ENCODE measurements at places on chromosomes 13 and 19. TPM values are rescaled to one million over a fixed set of nuclear protein-coding genes. Genes with fewer than 3 reads are reported as not detected.
A peak's percentile ranks its signal among the peaks of the same experiment; 100 is the strongest.

GRCh38 chr19:5293612-5294378 lies 46.8 kb downstream of the PTPRS start:
- no peaks in the 10 kb centered on the region for H3K27me3 ChIP-seq
- H3K4me1 ChIP-seq, result no peaks in the 10 kb centered on the region
- H3K4me3 ChIP-seq, result peak overlapping the region; percentile 87
- no peak for DNase-seq
- no peaks in the 10 kb centered on the region for H3K36me3 ChIP-seq
- peak overlapping the region; percentile 82 for H3K27ac ChIP-seq

DNA sequence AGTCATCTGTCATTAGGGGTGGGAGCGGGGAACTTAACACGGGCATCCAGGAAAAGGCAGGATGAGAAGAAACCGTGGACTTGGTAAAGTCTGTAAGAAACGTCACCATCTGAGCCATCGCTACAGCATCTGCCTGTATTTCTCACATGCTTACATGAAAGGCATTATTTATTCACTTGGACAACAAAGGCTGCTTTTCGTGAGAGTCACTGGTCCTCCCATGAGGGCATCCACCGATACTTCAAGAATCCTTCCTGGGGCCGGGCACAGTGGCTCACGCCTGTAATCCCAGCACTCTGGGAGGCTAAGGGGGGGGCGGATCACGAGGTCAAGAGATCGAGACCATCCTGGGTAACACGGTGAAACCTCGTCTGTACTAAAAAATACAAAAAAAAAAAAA lies 16.1 kb downstream of the ZNF446 start:
- no peaks in the 10 kb centered on the region for H3K27me3 ChIP-seq
- no peaks in the 10 kb centered on the region for H3K36me3 ChIP-seq
- no peak overlapping the region for H3K4me3 ChIP-seq
- no peaks in the 10 kb centered on the region for H3K4me1 ChIP-seq
- no peak overlapping the region for H3K27ac ChIP-seq

DNA sequence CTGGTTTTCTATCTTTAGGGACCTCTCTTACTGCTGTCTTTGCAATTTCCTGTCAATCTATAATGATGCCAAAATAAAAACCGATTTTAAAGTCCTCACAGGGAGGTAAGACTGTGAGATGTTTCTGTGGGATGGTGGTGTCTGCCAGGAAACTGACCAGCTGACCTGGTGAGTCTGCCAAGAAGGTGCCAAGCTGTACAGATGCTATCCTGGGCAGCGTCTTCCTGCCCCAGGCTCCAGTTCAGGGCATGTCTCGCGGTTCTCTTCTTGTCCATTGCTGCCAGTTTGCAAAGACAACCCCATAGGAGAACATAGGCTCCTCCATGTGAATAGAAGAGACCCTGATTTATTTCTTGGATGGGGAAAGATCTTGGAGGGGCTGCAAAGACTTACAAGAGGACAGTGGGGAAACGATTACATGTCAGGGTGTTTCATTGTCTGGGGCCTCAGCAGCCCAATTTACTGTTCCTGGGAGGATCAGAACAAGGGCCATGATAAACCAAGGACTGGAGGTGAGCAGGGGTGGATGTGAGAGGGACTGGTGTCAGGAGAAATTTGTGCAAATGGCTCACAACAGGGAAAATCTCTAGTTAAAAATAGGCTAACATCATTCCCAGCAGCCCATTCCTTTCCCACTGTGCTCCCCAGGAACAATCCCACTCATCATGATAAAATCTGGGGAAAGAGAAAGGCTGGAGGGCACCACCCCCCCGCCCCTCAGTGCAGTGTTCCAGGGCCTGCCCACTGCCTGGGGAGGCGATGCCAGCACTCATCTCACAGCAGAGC lies 42.7 kb upstream of the VSTM2B start:
- H3K36me3 ChIP-seq, result no peaks in the 10 kb centered on the region
- H3K4me1 ChIP-seq, result no peaks in the 10 kb centered on the region
- no peak for DNase-seq
- H3K27ac ChIP-seq, result no peak overlapping the region
- H3K4me3 ChIP-seq, result no peak overlapping the region
- no peaks in the 10 kb centered on the region for H3K27me3 ChIP-seq

DNA sequence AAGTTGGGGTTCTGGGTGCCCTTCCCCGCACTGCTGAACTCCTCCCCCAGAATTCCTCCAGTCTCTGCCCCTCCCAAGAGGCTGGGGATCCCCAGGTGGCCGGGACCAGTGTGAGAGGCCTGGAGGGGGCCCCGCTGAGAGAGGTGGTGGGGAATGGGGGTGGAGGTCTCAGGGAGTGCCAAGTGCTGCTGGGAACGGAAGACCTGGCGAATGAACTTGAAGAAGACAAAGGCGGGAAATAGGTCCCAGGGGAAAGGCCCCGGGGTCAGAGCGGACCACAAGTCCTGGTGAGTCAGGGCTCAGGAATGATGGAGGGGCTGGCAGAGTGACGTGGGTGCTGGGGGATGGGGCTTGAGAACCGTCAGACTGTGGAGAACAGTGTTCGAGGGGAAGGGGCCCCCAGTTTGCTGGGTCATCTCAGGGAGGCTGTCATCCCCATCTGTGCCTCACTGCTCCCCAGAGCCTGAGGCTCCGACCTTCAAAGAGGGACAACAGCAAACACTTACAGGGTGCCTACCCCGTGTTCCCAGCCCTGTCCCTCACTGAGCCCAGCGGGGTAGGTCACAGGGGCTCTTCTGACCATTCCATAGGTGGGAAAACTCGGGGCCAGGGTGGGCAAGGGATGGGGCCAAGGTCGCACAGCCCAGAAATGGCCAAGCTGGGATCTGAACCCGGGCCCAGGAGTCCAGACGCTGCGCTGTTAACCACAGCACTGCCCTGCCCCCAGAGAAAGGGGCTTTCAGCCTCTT lies 16.0 kb upstream of the SEMA6B start:
- DNase-seq, result no peak
- no peaks in the 10 kb centered on the region for H3K4me1 ChIP-seq
- peaks cover 44% of the 10 kb centered on the region for H3K27me3 ChIP-seq
- no peaks in the 10 kb centered on the region for H3K36me3 ChIP-seq

DNA sequence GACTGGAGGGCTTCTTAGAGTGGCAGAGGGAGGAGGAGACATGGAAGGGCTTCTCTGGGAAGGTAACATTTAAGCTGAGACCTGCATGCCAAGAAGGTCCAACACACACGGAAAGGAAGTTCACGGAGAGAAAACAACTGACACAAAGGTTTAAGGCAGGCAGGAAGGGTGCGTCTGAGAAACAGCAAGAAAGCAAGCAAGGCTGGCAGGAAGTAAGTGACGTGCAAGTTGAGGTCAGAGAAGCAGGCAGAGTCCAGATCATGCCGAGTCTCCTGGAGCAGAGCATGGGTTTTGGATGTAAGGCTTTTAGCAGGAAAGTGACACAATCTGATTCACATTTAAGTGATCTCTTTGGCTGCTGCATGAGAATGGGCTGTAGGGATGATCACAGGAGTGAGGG lies 60.5 kb downstream of the ATP7B start:
- no peaks in the 10 kb centered on the region for H3K36me3 ChIP-seq
- H3K4me1 ChIP-seq, result no peaks in the 10 kb centered on the region
- H3K27me3 ChIP-seq, result no peaks in the 10 kb centered on the region
- no peak overlapping the region for H3K27ac ChIP-seq
- no peak overlapping the region for H3K4me3 ChIP-seq

DNA sequence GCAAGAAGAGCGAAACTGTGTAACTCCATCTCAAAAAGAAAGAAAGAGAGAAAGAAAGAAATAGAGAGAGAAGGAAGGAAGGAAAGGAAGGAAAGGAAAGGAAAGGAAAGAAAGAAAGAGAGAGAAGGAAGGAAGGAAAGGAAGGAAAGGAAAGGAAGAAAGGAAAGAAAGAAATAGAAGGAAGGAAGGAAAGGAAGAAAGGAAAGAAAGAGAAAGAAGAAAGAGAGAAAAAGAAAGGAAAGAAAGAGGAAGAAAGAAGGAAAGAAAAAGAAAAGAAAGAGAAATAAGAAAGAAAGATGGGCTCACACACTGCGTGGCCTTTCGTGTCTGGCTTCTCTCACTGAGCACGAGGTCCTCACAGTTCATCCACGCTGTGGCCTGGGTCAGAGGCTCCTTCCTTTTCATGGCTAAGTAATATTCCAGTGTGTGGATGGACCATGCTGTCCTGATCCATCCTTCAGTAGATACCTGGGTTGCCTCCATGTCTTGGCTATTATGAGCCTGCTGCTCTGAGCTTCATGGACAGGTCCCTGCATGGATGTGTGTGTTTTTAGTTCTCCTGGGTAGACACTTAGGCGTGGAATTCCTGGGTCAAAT lies 67.4 kb upstream of the NFIC start:
- no peaks in the 10 kb centered on the region for H3K4me1 ChIP-seq
- no peak overlapping the region for H3K27ac ChIP-seq
- H3K4me3 ChIP-seq, result no peak overlapping the region

Gene C1QTNF9B
- total RNA-seq, result not detected

DNA sequence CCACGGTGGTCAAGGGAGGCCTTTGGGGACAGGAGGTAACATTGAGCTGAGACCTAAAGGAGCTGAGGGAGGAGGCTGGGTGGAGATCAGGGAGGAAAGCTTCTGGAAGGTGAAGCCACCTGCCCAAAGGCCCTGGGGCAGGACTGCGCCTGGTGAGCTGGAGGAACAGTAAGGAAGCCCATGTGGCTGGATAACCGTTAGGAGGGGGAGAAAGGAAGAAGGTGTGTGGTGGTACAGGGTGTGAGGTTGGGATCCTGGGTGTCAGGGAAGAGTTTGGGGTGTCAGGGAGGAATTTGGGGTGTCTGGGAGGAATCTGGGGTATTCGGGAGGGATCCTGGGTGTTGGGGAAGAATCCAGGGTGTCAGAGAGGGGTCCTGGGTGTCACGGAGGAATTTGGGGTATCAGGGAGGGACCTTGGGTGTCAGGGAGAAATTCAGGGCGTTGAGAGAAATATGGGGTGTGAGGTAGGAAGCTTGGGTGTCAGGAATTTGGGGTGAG lies 695 bp downstream of the TICAM1 start:
- peak overlapping the region; percentile 91 for H3K4me3 ChIP-seq
- no peaks in the 10 kb centered on the region for H3K36me3 ChIP-seq
- H3K4me1 ChIP-seq, result no peaks in the 10 kb centered on the region
- H3K27ac ChIP-seq, result peak overlapping the region; percentile 94

Gene KIR3DL2
- total RNA-seq, result not detected

DNA sequence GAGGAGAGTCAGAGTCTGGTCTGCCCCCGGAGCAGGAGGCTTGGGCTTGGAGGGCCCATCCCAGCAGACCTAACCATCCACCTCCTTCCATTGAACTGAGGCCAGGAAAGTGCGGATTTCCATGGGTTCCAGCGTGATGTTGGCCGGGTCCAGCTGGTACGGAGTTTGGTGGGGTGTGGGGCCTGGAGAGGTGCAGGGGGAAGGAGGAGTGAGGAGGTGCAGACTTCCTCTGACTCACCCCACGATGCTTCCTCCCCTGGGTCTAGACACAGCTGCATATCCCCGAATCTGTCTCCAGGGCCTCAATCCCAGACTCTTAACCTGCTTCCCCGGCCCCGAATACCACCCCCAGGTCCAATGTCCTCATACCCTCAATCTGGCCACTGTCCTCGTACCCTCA lies 20.0 kb downstream of the MAN2B1 start:
- no peaks in the 10 kb centered on the region for H3K4me1 ChIP-seq
- DNase-seq, result no peak
- H3K27ac ChIP-seq, result no peak overlapping the region
- no peak overlapping the region for H3K4me3 ChIP-seq

DNA sequence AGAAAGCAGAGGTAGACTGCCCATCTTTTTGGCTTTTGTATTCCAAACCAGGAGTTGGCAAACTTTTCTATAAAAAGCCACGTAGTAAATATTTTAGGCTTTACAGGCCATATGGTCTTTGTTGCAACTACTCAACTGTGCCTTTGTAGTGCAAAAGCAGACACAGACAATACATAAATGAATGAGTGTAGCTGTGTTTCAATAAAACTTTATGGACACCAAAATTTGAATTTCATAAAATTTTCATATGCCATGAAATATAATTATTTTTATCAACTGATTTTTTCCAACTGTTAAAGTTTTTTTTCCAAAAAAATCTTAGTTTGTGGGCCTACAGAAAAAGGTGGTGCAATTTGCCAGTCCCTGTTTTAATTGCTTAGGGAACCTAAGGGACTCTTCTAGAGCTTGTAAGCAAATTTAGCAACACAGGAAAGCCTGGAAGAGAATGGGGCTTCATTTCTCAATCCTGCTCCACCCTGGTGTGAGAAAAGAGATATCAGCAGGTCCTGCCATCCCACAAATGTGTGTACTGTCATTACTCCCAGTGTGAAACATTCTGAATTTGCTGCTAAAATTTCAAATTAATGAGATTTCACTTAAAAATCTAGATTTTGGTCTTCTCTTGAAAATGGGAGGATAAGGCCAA lies 194.2 kb downstream of the RGCC start:
- no peaks in the 10 kb centered on the region for H3K4me1 ChIP-seq
- no peaks in the 10 kb centered on the region for H3K27me3 ChIP-seq
- DNase-seq, result no peak
- no peak overlapping the region for H3K4me3 ChIP-seq
- no peaks in the 10 kb centered on the region for H3K36me3 ChIP-seq

- peak overlapping the region; percentile 87 for H3K27ac ChIP-seq
- H3K36me3 ChIP-seq, result no peaks in the 10 kb centered on the region
- H3K4me3 ChIP-seq, result no peak overlapping the region
- H3K27me3 ChIP-seq, result no peaks in the 10 kb centered on the region
These were observed 10.3 kb downstream of the EHD2 start for GRCh38 chr19:47723581-47723940.

- H3K36me3 ChIP-seq, result no peaks in the 10 kb centered on the region
- peak overlapping the region; percentile 87 for H3K27ac ChIP-seq
- peak overlapping the region; percentile 76 for H3K4me3 ChIP-seq
- H3K4me1 ChIP-seq, result peaks cover 7% of the 10 kb centered on the region
- DNase-seq, result no peak
These were observed 1.4 kb downstream of the ASPDH start for GRCh38 chr19:50512112-50512998.

Gene ICAM4
- 1.6 TPM for total RNA-seq

- no peak overlapping the region for H3K27ac ChIP-seq
- no peak overlapping the region for H3K4me3 ChIP-seq
- DNase-seq, result no peak
- no peaks in the 10 kb centered on the region for H3K36me3 ChIP-seq
- H3K4me1 ChIP-seq, result no peaks in the 10 kb centered on the region
These were observed 49.0 kb upstream of the ZNF780A start for GRCh38 chr19:40139533-40140287.

GRCh38 chr13:67292886-67293285 lies 62.8 kb upstream of the PCDH9 start:
- no peak overlapping the region for H3K27ac ChIP-seq
- no peaks in the 10 kb centered on the region for H3K4me1 ChIP-seq
- H3K4me3 ChIP-seq, result no peak overlapping the region

- H3K4me3 ChIP-seq, result no peak overlapping the region
- no peaks in the 10 kb centered on the region for H3K4me1 ChIP-seq
- H3K36me3 ChIP-seq, result no peaks in the 10 kb centered on the region
- DNase-seq, result no peak
- H3K27me3 ChIP-seq, result no peaks in the 10 kb centered on the region
- H3K27ac ChIP-seq, result no peak overlapping the region
These were observed 6.9 kb downstream of the CHAF1A start for GRCh38 chr19:4409123-4409933.

- no peak for DNase-seq
- no peaks in the 10 kb centered on the region for H3K4me1 ChIP-seq
- H3K27me3 ChIP-seq, result no peaks in the 10 kb centered on the region
- no peak overlapping the region for H3K27ac ChIP-seq
- no peak overlapping the region for H3K4me3 ChIP-seq
These were observed 7.9 kb downstream of the CFD start for GRCh38 chr19:867301-867793.

Gene PGLYRP2
- not detected for total RNA-seq

Measured in breast epithelium (tissue), 4 donors.